ENCODE measurements at places on chromosomes 4 and X. TPM values are rescaled to one million over a fixed set of nuclear protein-coding genes. Genes with fewer than 3 reads are reported as not detected.

The SLC34A2 gene
- 6.9 TPM for total RNA-seq

The NLGN3 gene
- total RNA-seq = 0.32 TPM

The SLC4A4 gene
- total RNA-seq = 6.7 TPM

DNA sequence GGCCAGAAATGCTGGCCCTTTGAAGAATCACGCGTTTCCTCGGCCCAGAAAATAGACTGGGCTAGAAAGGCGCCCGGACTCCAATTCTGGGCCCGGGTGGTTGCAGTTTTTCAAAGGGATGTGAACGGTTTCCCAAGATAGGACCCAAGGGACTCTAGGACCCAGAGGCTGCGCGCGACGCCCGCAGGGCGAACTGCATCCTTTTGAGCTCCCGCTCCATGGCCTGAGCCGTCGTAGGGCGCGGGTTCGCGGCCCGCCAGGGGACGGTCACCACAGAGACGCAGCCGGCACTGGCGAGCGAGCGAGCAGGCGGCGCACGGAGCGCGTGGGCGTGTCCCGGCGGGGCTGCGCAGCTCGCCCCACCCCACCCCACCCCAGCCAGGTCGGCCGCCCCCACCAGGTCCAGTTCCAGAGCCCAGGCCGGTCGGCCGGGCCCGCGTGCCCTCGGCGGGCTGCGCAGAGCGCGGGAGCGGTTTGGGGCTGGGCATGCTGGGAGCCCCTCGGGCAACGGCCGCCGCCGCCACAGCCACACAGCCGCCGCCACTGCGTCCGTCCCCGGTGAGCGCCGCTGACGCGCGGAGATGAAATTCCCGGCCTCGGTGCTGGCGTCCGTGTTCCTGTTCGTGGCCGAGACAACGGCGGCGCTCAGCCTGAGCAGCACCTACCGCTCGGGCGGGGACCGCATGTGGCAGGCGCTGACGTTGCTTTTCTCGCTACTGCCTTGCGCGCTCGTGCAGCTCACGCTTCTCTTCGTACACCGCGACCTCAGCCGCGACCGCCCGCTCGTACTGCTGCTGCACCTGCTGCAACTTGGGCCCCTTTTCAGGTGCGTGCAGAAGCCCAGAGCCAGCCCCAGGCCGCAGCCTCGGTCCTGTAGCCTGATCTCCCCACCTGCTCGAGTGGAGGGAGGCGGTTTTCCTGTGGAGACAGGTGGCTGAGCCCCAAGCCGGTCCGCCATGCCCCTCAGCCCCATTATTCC lies at the start of gene XK:
Gene XK, plus strand, starts transcription at position 411 of the 979 bp plus-strand sequence. Its CDS starts 171 bp downstream, at position 582.
- H3K36me3 ChIP-seq = no peaks in the 10 kb centered on the region
- no peaks in the 10 kb centered on the region for H3K4me1 ChIP-seq
- H3K4me3 ChIP-seq = peak within 1 kb of the TSS; percentile 51
- no peak within 1 kb of the TSS for H3K27ac ChIP-seq
- H3K27me3 ChIP-seq = peaks cover 32% of the 10 kb centered on the region
- DNase-seq = no peak

All from breast epithelium (tissue), 4 donors.